ENCODE measurements at places on chromosomes 4 and X. TPM values are rescaled to one million over a fixed set of nuclear protein-coding genes. Genes with fewer than 3 reads are reported as not detected.

The SLC38A5 gene
- 4.4 TPM for total RNA-seq

- no peak for DNase-seq
Observed at GRCh38 chr4:10347815-10348214, 109.4 kb downstream of the ZNF518B start.

GRCh38 chr4:154506253-154506652 lies 14.7 kb upstream of the DCHS2 start:
- no peak for DNase-seq

The CACNA1F gene
- total RNA-seq: not detected

- no peak for DNase-seq
Observed at GRCh38 chr4:32988165-32988811, 2268.1 kb downstream of the PCDH7 start.

GRCh38 chrX:44989995-44990770 lies 117.2 kb downstream of the KDM6A start:
- DNase-seq: no peak

The AADAT gene
- total RNA-seq: 2.0 TPM

- no peak for DNase-seq
Observed at GRCh38 chr4:119739796-119740195, 111.2 kb upstream of the PDE5A start.
